M059J (cell line): ENCODE measurements at places on chromosomes 1 and 21. TPM values are rescaled to one million over a fixed set of nuclear protein-coding genes. Genes with fewer than 3 reads are reported as not detected.

RNF186 gene
- total RNA-seq, result not detected in 2 replicates

CD1B gene
- not detected in 2 replicates for total RNA-seq

FAAH gene
- total RNA-seq, result 0.05 and 0.69 TPM in 2 replicates

AIRE gene
- total RNA-seq, result not detected in 2 replicates

RBP7 gene
- total RNA-seq, result 1.5 TPM in 1 of 2 replicates, not detected in the other

NDUFS5 gene
- 472 and 495 TPM in 2 replicates for total RNA-seq

CLCNKB gene
- total RNA-seq, result 0.05 and 0.32 TPM in 2 replicates

SPTA1 gene
- 0.02 and 0.30 TPM in 2 replicates for total RNA-seq

LHX8 gene
- total RNA-seq, result 1.5 and 1.6 TPM in 2 replicates

NCAM2 gene
- total RNA-seq, result 2.4 and 3.1 TPM in 2 replicates

OXCT2 gene
- total RNA-seq, result 0.30 and 0.57 TPM in 2 replicates

SLAMF7 gene
- 3.9 and 7.8 TPM in 2 replicates for total RNA-seq

POU3F1 gene
- total RNA-seq, result not detected in 2 replicates

HES4 gene
- total RNA-seq, result 44.1 and 51.8 TPM in 2 replicates

HHIPL2 gene
- 3.3 and 3.9 TPM in 2 replicates for total RNA-seq
